Fibroblast of skin of left biceps (primary cell): ENCODE measurements at places on chromosomes 6 and 20.

DNA sequence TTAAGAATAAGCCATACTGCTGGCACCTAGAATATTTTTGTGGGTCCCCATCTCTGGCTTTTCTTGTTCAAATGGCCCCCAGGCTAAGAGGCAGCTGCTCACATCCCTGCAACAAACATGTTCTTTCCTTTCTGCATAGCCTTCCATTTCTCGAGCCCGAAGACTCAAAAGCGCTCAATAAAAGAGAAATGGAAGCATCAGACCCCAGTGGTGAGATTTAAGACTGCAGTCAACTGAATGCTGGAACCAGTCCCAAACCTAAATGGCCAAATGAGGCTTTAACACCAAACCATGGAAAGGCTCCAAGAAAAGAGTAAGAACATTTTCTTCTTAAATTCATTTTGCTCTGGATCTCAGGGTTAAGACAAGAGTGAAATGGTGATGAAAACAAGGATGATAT, 122.1 kb upstream of the TRAF3IP2 start:
- no peak for DNase-seq

DNA sequence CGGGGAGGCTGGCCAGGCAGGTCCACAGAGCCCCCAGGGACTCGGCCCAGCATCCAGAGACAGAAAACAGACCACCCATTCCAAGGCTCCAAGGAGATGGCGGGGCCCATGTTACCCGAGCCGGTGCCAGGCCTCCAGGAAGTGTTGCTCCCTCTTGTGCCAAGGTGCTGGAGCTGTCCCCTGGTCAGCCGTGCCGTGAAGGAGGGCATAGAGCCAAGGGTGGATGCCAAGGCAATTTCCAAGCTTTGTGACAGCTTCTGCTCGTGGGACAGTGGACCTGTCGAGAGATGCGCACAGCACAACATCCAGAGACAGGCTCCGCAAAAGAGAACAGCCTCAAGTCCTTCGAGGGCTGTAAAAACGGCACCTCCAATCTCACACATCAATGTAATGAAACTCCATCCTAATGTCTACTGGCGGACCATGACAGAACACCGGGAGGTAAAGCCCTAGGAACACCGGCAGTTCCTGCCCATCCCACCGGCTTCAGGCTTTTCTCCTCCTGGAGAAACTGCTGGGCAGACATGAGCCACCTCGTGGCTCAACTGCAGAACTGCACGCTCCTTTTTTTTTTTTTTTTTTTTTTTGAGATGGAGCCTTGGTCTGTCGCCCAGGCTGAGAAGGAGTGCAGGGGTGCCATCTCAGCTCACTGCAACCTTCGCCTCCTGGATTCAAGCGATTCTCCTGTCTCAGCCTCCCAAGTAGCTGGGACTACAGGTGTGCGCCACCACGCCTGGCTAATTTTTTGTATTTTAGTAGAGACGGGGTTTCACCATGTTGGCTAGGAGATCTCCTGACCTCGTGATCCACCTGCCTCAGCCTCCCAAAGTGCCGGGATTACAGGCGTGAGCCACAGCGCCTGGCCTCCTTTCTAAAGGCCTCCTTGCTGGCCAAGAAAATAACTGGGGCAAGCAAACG, 30.9 kb upstream of the AVP start:
- DNase-seq = peak; percentile 30

GRCh38 chr6:140897349-140897748, 1235.4 kb upstream of the GJE1 start:
- DNase-seq = no peak

GRCh38 chr6:129662980-129663431, 47.0 kb downstream of the ARHGAP18 start:
- DNase-seq = no peak

- no peak for DNase-seq
Observed at GRCh38 chr6:122733259-122733658, 46.3 kb upstream of the FABP7 start.

DNA sequence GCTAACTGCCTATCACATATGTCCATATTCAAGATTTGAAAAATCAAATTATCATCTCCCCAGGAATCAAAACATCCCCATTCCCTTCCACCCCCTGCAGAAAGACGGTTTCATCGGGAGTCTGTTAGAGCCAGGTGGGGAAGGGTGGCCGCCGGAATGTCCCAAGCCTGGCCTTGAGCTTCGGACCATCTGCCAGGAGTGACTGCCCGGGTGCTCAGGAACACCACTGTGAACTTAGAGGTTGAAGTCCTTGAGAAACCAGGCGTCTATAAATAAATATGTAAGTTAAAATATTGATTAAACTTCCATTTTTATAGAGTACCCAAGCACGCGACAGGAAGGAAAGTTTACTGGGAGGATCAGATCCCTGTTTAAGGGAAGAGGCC, 250.8 kb downstream of the DLL1 start:
- no peak for DNase-seq
